ENCODE measurements at places on chromosomes 4 and X.

DNA sequence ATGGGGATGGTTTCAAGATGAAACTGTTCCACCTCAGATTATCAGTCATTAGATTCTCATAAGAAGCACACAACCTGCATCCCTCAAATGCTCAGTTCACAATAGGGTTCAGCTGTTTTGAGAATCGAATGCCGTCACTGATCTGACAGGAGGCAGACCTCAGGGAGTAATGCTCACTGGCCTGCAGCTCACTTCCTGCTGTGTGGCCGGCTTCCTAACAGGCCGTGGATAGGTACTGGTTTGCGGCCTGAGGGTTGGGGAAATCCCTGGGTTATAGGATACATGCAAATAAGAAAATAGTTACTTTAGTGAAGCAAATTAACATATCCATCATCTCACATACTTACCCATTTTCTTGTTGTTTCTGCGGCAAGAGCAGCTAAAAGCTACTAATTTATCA is 160.4 kb downstream of the MAD2L1 start:
- H3K4me3 ChIP-seq: no peak overlapping the region
- peaks cover 7% of the 10 kb centered on the region for H3K36me3 ChIP-seq
- peaks cover 14% of the 10 kb centered on the region for H3K27me3 ChIP-seq

DNA sequence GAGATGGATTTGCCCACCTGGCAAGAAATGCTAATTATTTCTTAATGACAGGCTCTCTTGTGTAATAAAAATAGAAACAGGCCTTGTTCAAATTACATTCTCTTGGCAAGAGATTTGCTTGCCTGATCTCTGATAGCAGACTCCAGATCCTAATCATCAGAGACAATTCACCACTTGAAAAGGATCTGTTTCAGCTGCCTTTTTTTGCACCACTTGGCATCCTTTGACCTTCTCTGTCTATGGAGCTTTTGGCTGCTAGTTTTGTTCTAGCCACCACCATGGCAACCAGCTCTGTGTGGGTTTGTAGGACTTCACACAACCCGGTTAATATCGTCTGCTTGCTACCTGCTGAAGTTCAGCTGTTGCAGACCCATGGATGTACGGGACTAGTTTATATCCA is 241.1 kb upstream of the TLL1 start:
- no peak for DNase-seq
- no peak overlapping the region for H3K4me3 ChIP-seq
- no peaks in the 10 kb centered on the region for H3K36me3 ChIP-seq
- H3K4me1 ChIP-seq: no peaks in the 10 kb centered on the region
- H3K27ac ChIP-seq: no peak overlapping the region

GRCh38 chrX:98068024-98068580 is 1184.4 kb downstream of the RPA4 start:
- no peaks in the 10 kb centered on the region for H3K27me3 ChIP-seq
- DNase-seq: no peak
- no peaks in the 10 kb centered on the region for H3K36me3 ChIP-seq
- peaks cover 30% of the 10 kb centered on the region for H3K4me1 ChIP-seq

- peaks cover 95% of the 10 kb centered on the region for H3K27me3 ChIP-seq
- no peak overlapping the region for H3K27ac ChIP-seq
These were observed 52.4 kb upstream of the TMEM33 start for GRCh38 chr4:41882625-41883347.

DNA sequence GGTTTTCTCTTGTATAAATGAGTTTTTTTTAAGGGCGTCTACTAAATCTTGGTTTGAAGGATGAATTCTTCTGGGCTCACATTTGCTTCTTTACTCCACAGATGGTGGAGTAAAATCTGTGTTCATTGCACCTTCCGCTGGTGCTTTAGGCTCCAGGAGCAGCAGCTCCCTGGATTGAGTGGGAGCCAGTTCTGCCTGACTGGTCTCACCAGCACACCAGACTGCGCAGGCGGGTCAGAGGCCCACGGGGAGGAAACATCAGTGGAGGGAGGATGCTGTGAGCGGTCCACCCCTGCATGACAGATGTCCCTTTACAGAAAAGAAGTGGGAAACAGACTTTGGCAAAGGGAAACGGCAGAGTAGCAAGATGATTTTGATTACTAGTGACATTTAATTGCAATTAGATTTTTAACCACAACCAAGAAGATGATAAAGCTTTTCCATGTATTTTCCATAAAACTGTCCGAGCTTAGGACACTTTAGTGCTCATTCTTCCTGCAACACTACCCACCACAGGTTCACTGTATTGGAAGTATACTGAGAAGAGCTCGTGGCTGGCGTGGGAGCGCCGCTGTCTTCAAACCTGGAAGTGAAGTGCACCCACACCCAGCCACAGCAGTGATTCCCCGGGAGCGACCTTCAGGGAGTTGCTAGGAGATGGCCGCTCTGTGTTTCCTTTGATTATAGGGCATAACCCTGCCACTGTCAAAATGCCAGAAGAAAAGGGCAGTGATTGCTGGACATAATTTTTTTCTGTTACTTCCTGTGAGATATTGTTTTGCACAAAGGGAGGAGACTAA is 95.2 kb downstream of the SORBS2 start:
- no peaks in the 10 kb centered on the region for H3K36me3 ChIP-seq
- no peak overlapping the region for H3K4me3 ChIP-seq
- DNase-seq: no peak
- peaks cover 48% of the 10 kb centered on the region for H3K4me1 ChIP-seq
- H3K27ac ChIP-seq: peak overlapping the region; percentile 62

GRCh38 chrX:72042852-72043248 is 88.9 kb downstream of the RTL5 start:
- no peak overlapping the region for H3K4me3 ChIP-seq
- H3K27me3 ChIP-seq: no peaks in the 10 kb centered on the region
- H3K36me3 ChIP-seq: no peaks in the 10 kb centered on the region

GRCh38 chr4:163330916-163331628 is 1.3 kb downstream of the NPY1R start:
- H3K36me3 ChIP-seq: no peaks in the 10 kb centered on the region
- peaks cover 53% of the 10 kb centered on the region for H3K27me3 ChIP-seq
- peaks cover 9% of the 10 kb centered on the region for H3K4me1 ChIP-seq
- no peak overlapping the region for H3K27ac ChIP-seq
- DNase-seq: no peak
- H3K4me3 ChIP-seq: peak overlapping the region; percentile 97

- no peaks in the 10 kb centered on the region for H3K27me3 ChIP-seq
- no peak overlapping the region for H3K27ac ChIP-seq
- peaks cover 9% of the 10 kb centered on the region for H3K36me3 ChIP-seq
- DNase-seq: no peak
- H3K4me1 ChIP-seq: no peaks in the 10 kb centered on the region
These were observed 24.9 kb downstream of the GPRASP3 start for GRCh38 chrX:102745513-102745856.

- H3K4me3 ChIP-seq: no peak overlapping the region
- H3K27ac ChIP-seq: no peak overlapping the region
- H3K4me1 ChIP-seq: peaks cover 11% of the 10 kb centered on the region
- peaks cover 10% of the 10 kb centered on the region for H3K27me3 ChIP-seq
- DNase-seq: no peak
These were observed 5.2 kb downstream of the BANK1 start for GRCh38 chr4:101795704-101796103.

DNA sequence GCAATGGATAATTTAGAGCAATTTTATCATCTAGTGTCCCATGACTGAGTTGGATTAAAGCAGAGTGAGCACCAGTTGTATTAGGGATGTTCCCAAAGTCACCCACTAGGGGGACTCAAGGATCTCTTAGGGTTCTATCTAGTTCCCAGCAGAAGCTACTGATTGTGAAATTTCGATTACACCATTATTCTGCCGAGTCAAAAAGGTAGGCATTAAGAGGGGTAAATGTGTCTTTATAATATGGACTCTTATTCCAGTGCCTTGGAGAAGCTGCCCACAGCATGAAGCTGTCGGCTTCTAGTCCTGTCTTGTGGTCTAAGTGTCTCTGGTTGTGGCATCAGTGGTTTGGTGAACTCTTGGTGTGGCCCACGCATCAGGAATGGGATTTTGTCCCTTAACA is 53.3 kb downstream of the RGS12 start:
- H3K27me3 ChIP-seq: no peaks in the 10 kb centered on the region
- no peak overlapping the region for H3K4me3 ChIP-seq
- H3K27ac ChIP-seq: peak overlapping the region; percentile 53

GRCh38 chrX:53281321-53281822 is at the start of gene IQSEC2:
TSS of gene IQSEC2 (minus strand) at chrX:53281584.
- peak within 1 kb of the TSS; percentile 50 for H3K27ac ChIP-seq
- DNase-seq: no peak
- H3K4me1 ChIP-seq: peaks cover 12% of the 10 kb centered on the region
- no peaks in the 10 kb centered on the region for H3K36me3 ChIP-seq
- H3K27me3 ChIP-seq: no peaks in the 10 kb centered on the region
- H3K4me3 ChIP-seq: no peak within 1 kb of the TSS

DNA sequence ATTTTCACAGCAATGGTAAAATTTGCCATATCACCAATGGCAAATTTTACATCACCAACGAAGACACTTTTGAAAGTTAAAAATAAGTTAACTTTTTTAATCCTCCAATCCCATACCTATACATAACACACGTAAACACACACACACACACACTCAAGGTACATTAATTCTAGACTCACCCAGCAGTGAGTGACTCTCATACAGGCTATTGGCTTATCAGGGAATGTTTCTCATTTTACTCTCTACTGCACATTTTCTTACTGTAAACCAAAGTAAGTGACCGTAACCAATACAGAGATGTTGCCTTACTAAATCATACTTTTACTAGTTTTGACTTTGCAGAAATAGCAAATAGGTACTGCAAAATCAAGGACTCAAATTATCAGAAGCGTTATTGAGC is 2.3 kb downstream of the VEGFC start:
- H3K27me3 ChIP-seq: peaks cover 49% of the 10 kb centered on the region
- no peak overlapping the region for H3K27ac ChIP-seq
- DNase-seq: no peak

GRCh38 chr4:127629371-127629770 is 3.4 kb upstream of the INTU start:
- H3K27me3 ChIP-seq: peaks cover 33% of the 10 kb centered on the region
- peaks cover 3% of the 10 kb centered on the region for H3K4me1 ChIP-seq
- H3K36me3 ChIP-seq: no peaks in the 10 kb centered on the region
- no peak overlapping the region for H3K27ac ChIP-seq
- H3K4me3 ChIP-seq: no peak overlapping the region
